ENCODE measurements at places on chromosomes 7 and 10. TPM values are rescaled to one million over a fixed set of nuclear protein-coding genes. Genes with fewer than 3 reads are reported as not detected.
A peak's percentile ranks its signal among the peaks of the same experiment; 100 is the strongest.

DNA sequence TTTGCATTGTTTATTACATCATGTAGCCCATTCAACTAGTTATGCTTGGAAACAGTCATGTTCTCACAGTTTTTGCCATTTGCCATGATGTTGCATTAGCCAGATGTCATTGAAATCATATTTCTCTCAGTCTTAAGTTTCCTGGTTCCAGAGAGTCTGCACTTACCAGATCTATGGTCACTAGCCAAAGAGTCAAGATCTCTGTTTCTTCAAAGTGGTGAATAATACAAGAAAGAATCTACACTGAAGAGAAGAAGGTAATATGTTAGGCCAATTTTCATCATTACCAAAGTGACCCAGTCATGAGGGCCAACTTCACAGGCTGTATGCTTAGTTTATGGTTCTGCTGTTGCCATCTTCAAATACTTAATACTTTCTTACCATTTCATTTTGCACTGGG is 89.0 kb upstream of the PHYHIPL start:
- no peak for DNase-seq
- no peak overlapping the region for H3K4me3 ChIP-seq
- no peaks in the 10 kb centered on the region for H3K27me3 ChIP-seq
- no peaks in the 10 kb centered on the region for H3K36me3 ChIP-seq
- H3K27ac ChIP-seq: no peak overlapping the region

DNA sequence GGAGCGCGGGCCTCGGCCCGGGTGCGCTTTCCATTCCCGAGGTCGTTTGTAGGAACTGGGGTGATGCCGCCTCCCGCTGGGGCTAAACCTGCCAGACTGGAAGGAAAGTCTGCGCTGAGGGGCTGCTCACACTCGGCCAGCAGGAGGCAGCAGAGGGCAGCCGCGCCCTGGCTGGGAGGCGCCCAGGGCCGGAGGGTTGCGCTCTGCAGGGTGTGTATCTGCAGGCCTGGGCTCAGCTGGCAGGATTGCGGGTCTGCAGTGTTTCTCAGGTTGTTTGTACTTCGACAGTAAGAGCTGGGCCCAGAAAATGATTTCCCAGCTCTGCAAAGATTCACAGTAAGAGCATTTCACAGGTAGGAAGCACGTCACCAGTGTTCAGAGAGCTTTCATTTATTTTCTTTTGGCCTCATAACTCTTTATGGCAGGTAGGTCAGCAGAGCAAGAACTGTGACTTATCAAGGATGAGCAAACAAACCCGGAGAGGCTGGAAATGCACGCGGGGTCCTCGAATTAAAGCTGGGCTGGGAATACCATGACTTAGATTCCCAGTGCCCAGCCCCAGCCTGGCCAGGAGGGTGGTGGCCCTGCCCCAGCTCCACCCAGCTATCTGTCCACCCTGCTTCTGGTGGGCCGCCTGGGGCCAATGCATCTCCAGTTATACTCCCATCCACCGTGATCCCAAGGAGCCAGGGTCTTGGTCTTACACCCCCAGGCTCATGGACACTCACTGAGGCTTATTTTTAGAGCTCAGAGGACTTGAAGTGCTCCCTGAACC is 15.2 kb upstream of the PPP2R2D start:
- H3K4me1 ChIP-seq: no peaks in the 10 kb centered on the region
- no peak overlapping the region for H3K4me3 ChIP-seq
- H3K36me3 ChIP-seq: no peaks in the 10 kb centered on the region
- H3K27me3 ChIP-seq: peaks cover 10% of the 10 kb centered on the region
- peak; percentile 82 for DNase-seq
- H3K27ac ChIP-seq: no peak overlapping the region

Gene PAPSS2
- 117 TPM for total RNA-seq

Gene PTPN20
- 4.9 TPM for total RNA-seq

DNA sequence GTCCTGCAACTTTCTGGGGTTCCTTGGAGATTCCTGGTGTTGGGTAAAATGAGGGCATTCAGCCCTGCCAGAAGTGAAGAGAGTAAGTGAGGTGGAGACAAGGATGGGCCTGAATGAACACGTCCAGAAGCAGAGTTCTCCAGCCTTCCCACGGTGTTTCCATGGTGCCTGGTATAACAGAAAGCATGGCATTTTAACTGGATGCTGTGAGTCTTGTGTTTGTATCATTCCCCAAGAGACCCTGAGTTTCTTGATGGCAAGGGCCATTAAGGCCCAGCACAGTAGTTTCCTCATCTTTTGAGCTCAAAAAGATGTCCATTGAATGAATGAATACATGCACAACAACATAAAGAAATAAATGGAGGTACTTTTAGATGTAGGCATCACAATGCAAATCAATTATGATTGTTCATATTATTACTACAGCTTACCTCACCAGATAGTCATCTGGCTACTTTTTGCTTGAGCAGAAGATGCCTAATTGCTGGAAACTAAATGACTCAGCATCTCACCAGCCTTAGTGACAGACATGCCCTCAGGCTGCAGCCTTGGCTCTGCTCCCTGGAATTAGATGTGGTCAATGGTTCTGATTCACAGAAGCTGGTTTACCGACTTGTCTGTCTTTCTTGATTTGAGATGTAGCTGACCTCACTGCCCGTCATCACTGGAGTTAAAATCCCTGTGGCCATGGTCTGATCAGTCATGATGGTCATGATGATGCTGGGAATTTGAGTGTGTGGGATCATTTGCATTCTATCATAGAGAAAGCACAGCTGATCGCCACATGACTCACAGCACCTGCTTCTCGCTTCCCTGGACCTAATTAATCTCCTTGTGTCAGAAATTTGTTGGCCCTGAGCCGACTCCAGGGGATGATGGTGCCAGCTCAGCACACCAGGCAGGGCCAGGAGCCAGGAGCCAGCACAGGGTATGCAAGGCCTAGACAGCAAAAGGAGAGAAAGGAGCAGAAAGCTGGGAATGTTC is 83.9 kb downstream of the CXCL12 start:
- no peak overlapping the region for H3K27ac ChIP-seq
- DNase-seq: no peak
- no peaks in the 10 kb centered on the region for H3K27me3 ChIP-seq

Gene NPSR1
- 0.95 TPM for total RNA-seq

DNA sequence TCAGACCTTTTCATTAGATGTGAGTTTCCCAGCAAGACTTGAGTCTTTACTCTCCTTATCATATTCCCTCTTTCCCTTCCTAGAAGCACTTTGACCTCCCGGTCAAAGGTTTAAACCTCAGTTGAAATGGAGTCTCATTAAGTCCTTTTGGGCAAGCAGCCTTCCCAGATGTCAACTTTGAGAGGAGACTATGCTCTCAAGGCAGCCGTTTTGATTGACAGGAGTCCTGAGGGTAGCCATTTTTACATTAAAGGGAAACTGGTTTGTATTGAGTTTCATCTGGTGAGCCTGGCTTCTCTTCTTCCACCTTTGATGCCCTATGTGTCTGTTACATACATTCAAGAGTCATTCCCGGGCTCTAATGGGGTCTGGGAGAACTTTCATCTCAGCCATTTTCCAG is 685.1 kb downstream of the LRMDA start:
- no peak for DNase-seq
- no peak overlapping the region for H3K4me3 ChIP-seq
- H3K27ac ChIP-seq: no peak overlapping the region
- no peaks in the 10 kb centered on the region for H3K36me3 ChIP-seq
